ENCODE measurements at places on chromosomes 3 and 15.

GRCh38 chr15:79208179-79208578 is 74.3 kb upstream of the ANKRD34C start:
- no peak for DNase-seq

GRCh38 chr3:99084156-99084555 is 182.7 kb upstream of the DCBLD2 start:
- DNase-seq = no peak

- DNase-seq = peak; percentile 94
Observed at GRCh38 chr3:123066896-123067688, at the start of gene PDIA5. PDIA5 (plus strand) TSS chr3:123067025; CDS start chr3:123067165, 140 bp downstream.

DNA sequence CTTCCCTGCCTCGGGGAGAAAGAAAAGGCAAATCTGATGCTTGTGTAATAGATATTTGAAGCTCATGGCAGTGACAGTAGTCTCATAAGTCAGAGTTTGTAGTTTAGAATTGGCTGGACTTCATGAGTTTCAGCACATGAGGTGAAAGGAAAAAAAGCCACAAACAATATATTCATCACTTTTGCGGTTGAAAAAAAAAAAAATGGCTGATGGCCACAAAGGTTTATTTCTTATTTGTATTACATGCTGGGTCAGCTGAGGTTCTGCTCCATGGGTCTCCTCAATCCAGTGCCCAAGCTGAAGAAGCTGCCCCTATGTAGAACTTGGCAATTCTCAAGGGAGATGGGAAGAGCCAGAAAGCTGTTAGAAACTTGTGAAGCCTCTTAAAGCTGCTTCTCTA is 2.2 kb upstream of the ZMAT3 start:
- no peak for DNase-seq

GRCh38 chr15:88994286-88994685 is 81.1 kb upstream of the MFGE8 start:
- no peak for DNase-seq

GRCh38 chr15:50911001-50911400 is 2.5 kb downstream of the AP4E1 start:
- DNase-seq = peak; percentile 70

DNA sequence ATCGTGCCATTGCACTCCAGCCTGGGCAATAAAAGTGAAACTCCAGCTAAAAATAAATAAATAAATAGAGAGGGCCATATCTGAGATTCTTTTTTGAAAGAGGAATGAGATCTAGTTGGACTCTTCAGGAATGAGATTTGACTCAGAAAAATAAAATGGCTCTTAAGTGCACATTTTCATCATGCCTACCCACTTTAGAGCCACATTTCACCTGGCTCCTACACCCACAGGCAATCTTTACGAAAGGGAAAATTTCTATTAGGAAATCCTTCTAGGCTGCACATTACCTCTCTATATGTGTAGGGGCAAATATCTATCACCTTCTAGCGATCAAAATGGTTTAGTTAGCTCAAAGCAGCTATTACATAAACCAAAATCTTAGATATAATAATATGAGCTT is 16.9 kb upstream of the NLGN1 start:
- no peak for DNase-seq

- DNase-seq = no peak
Observed at GRCh38 chr3:40494698-40495097, 11.1 kb upstream of the ZNF620 start.

- no peak for DNase-seq
Observed at GRCh38 chr3:68957895-68958294, 25.5 kb upstream of the TAFA4 start.

- peak; percentile 76 for DNase-seq
Observed at GRCh38 chr3:3065876-3066275, 44.3 kb downstream of the IL5RA start.

- peak; percentile 98 for DNase-seq
Observed at GRCh38 chr15:49855917-49856637, 235.2 kb downstream of the DTWD1 start.

- DNase-seq = peak; percentile 74
Observed at GRCh38 chr15:49083401-49084284, 37.4 kb upstream of the SECISBP2L start.

GRCh38 chr3:30510596-30510995 is 95.8 kb upstream of the TGFBR2 start:
- DNase-seq = peak; percentile 91

DNA sequence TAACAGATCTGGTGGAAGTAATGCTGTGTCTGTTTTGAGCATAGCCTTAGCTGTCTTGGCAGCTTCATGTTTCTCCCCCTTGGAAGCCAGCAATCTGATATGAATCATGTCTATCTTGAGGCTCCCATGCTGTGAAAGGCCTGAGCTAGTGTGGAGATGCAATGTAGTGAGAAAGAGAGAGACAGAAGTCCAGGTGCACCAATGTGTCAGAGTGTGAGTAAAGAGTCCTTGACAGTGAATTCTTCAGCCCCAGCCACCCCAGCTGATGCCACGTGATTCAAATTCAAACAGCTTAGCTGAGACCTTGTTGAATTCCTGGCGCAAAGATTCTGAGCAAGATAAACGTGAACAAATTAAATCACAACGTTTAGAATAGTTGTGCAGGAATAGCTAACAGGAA is 704.2 kb downstream of the EDEM1 start:
- DNase-seq = peak; percentile 8

DNA sequence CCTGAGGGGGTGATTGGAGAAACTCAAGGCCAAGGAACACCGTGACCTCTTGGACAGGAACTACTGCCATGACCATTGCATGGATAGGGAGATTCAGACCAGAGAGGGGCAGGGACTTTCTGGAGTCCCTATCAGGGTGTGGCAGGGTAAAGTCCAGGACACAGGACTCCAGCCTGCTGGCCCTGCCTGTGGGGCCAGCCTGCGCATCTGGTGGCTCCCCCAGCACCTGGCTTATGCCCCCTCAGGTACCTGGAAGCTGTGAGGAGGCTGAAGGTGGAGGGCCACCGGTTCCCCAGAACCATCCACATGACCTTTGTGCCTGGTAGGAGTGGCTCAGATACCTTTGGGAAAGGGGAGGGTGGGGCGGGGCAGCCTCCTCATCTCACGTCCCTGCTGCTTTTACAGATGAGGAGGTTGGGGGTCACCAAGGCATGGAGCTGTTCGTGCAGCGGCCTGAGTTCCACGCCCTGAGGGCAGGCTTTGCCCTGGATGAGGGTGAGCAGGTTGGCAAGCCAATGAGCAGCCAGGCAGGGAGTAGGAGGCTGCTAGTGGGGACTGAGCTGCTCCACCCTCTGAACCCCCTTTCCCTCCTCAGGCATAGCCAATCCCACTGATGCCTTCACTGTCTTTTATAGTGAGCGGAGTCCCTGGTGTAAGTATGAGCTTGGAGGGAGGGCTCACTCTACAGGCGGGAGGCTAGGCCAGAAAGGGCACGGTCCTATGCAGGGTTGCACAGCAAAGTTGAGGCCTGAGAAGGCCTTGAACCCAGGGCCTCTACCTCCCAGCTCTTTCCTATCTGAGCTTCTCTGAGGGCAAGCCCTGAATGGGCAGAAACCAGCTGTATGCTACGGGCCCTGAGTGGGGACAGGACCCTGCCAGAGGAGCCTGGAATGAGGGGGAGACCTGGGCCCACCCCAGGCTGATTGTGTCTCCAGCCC is 2.9 kb downstream of the ACY1 start:
- DNase-seq = no peak

GRCh38 chr3:41477399-41478014 is 278.2 kb downstream of the CTNNB1 start:
- no peak for DNase-seq

- peak; percentile 22 for DNase-seq
Observed at GRCh38 chr3:123618076-123618708, 33.3 kb upstream of the HACD2 start.

DNA sequence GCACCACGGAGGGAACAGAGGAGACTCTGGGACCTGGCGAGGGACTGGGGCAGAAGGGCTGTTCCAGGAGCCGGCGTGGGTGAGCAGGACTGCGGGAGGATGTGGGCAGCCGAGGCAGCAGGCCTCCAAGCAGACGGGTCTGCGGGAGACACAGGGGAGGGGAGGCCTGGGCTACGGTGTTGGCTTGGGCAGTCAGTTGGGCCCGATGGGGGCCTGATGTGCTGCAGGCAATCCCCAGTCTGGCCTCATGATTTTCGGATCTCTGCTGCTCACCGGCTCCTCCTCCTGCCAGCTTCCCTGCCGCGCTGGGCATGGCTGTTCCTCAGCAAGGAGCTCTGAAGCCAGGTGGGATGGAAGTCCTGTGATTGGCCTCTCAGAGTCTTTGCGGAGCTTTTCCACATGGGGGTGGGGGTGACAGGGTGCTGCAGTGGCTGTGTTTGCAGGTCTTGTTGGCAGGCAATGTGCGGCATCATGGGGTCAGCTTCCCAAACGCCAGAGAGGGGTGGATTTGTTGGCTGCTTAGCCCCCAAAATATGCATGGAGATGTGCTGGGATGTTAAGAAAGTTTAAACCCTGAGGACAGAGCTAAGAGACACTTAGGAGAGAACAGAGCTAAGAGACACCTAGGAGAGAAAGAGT is 19.3 kb downstream of the MINAR1 start:
- no peak for DNase-seq

DNA sequence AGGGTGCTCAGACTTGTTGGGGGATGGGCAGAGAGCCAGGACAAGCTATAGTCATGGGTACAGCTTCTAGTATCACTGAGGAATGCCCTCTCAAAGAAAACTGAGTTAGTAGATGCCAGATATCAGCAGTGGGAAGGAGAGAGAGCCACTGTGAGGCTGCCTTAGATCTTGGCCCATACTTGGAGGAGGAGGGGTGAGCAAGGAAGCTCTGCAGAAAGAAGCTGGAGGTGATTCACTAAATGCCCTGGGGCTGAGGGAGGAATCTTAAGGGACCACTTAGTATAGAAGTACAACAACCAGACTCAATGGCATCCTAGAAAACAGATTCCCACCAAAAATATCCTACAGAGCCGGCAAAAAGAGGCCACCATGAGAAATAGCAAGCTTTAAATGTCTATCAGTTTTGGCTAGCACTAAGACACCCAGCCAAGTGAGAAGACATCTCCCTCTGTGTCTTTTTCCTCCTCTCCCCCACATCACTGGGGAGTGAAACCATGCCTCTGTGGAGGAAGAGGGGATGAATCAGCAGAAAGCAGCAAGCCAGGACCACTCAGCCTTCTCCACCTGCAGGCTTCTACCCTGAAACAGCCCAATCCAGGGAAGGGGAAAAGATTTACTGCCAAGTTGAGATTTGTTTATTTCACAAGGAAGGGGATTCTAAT is 282.5 kb upstream of the STT3B start:
- peak; percentile 50 for DNase-seq

DNA sequence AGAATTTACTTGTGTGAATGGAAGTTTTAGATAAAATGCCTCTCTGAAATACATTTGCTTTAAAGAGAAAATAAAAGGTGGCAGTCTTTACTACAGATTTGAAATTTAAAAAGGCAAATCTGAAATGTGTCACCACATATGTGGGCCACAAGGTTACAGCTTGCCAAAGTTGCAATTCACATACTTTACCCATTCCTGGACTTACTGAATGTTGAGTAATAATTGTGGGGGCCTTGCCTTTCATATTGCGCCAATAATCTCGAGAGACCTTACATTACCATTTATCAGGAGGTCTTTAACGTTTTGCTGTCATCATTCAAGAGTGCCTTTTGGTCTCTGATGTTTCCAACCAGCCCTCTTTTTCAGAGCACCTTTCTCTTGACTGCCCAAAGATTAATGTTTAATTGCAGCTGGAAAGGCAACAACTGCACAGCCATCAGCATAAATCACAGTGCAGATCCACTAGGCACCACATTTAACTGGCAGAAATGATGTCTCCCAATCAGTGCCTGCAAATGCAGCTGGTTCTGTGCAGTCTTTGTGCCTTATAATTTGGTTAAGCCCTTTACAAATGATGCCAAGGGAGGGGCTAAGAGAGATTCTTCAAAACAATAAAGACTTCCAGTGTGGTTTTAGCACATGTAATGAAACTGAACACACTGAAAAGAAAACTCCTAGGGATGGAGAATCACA is 206.8 kb downstream of the MAGI1 start:
- DNase-seq = peak; percentile 97

DNA sequence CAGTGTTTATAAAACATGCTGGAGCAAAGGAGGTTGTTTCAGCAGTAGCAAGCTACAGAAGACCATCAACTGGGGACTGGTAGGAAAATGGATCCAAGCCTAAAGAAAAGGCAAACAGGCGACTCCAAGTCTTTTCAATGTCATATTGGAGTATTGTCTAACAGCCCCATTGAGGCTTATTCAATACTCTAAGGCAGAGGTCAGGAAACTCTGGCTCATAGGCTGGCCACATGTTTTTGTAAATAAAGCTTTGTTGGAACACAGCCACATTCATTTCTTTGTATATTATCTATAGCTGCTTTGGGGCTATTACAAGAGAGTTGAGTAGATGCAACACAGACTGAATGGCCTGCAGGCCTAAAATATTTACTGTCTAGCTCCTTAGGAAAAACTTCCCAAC is 77.5 kb downstream of the RPL22L1 start:
- DNase-seq = no peak

- DNase-seq = no peak
Observed at GRCh38 chr3:173404156-173404555, 6.6 kb downstream of the NLGN1 start.

DNA sequence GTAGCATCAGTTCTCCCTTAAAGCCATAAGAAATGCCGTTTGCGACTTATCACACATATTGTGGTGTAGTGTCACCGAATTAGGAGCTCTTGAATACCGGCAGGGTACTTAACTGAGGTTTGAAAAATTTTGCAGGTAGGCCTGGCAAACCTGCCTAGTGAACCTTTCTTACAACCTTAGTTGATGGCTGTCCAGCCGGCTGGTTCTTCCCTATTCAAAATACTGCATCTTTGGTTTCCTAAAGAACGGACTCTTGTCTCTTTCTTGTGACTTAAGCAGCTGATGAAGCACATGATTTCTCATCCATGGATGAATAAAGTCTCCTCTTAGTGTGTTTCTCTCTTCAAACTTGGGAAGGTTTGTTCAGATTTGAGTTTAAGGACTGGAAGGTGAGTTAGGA is 1.5 kb downstream of the RAB7A start:
- DNase-seq = no peak

DNA sequence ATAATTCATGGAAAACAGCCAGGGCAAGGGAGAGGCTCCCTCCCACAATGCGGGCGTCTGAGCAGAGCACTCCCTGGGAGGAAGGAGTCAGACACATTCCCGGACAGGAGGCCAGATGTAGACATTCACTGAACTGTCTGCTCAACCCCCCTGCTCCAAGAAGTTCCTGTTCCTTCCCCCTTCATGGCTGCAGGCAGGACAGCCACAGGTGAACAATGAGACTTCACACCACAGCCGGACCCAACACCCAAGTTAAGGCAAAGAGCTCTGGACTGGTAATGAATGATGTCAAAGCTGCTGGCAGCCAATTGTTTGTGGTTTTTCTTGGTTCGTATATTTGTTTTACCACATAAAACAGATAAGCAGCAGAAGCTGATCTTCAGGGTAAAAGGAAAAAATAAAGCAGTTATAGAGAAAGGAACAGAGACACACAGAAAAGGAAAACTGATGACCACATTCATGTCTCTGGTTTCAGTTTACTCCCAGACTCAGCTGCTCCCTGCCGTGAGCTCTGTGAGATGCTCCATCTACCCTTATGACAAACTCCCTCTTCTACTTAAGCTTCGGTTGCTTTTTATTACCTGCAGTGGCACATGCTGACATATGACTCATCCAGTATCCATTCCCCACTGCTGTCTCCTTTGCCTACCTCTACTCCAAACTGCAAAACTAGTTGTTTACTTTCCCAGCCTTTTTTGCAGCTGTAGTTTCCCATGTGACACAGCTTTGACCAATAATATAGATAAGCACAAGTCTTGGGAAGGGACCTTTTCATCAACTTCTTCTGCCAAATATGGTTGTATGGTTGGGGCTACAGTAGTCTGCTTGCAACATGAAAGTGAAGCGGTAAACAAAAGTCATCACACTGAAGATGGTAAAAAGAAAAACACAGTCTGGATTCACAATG is 33.1 kb downstream of the DZIP1L start:
- peak; percentile 88 for DNase-seq
